ENCODE measurements at places on chromosomes 16 and 17.

DNA sequence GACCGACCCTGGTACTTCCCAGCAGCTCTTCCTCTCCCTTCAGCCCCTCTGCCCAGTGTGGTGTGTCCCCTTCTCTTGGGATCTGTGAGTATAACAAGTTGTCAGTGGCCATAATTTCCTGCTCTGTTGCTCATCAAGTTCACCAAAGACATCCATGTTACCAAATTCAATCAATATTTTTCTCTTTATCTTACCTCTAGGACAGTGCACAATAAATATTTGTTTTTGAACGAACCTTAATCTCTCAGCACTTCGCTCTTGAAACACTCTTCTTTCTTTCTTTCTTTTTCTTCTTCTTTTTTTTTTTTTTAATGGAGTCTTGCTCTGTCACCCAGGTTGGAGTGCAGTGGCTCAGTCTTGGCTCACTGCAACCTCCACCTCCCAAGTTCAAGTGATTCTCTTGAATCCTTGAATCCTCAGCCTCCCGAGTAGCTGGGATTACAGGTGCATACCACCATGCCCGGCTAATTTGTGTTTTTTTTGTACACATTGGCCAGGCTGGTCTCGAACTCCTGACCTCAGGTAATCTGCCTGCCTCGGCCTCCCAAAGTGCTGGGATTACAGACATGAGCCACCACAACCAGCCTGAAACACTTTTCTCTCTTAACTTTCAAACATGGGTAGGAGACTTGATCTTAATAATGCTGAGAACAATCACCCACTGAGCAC, 2.7 kb upstream of the UMOD start:
- no peak for DNase-seq

DNA sequence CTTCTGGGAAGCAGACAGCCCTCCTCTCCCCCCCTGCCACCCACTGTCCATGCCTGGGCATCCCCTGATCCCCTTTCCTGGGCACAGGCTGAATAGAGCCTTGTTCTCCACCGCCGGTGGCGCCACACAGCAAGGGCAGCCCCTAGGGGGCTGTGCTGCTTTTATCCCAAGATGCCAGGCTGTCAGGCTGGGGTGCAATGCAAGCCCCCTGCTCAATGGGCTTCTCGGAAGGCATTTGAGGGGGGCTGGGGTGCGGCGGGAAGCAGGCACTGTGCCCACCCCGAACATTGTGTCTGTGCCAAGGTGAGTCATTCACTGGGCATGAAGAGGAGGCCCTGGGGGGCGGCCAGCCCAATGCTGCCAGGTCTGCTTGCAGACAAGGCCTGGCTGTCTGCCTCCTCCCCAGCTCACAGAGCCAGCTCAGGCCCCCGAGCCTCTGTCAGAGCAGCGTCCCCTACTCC, 1.5 kb upstream of the GFAP start:
- no peak for DNase-seq

DNA sequence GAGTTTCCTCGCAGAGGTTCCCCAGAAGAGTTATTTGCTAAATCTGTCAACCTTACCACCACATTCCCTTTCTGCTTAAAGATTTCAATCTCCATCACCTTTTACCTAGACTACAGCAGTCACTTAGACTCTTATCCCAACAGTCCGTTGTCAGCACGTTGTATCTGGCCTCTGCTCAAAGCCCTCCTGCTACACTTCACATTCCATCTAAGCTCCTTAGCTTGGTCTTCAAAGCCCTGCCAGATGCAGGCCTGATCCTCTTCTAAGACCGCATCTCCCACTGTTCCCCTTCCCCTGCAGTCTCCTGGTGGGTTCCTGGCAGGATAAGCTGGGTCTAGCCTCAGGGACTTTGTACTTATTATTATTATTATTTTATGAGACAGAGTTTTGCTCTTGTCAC, 10.3 kb upstream of the SRCAP start:
- no peak for DNase-seq

- peak; percentile 61 for DNase-seq
These were observed 1.5 kb downstream of the COL1A1 start for GRCh38 chr17:50199803-50200456.

GRCh38 chr17:72135546-72136325, 14.9 kb downstream of the SOX9 start:
- no peak for DNase-seq

DNA sequence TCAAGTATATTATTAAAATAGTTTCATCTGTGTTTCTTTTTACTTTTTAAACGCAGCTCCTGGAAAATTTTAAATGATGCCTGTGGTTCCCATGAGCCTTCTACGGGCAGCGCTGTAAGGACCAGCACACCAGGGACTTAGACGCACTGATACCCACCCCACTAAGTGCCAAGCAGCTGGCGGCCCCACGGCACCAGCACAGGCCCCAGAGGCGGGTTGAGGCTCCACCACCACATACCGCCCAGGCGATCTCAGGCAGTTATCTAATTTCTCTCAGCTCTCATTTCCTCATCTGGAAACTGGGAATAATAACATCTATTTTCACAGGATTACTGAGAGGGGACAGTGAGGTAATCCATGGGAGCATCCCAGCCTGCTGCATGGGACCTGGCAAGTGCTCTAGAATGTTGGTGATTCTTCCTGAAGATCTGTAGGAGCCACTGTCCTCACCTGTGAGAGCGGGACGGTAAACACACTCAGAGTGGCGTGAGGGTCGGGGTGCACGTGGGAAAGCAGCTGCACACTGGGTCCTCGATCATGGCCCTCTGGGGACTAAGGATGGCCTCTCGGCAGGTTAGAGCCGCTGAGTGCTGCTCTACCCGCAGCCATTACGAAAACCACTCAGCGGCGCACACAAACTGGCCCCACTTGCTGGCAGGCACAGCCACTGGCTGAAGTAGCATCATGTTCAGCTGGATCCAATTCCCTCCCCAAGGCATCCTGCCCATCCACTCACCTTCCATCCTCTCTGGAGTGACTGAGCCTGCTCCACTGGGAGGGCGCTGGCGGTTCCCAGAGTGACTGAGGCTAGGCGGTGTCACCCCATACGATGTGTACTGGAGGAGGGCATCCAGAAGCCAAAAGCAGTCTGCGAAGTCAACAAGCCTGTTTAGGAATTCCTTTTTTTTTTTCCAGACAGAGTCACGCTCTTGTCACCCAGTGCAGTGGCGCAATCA, 17.6 kb upstream of the SLC38A8 start:
- DNase-seq = no peak

- DNase-seq = no peak
These were observed 107.1 kb upstream of the KCNJ16 start for GRCh38 chr17:69967910-69968411.

DNA sequence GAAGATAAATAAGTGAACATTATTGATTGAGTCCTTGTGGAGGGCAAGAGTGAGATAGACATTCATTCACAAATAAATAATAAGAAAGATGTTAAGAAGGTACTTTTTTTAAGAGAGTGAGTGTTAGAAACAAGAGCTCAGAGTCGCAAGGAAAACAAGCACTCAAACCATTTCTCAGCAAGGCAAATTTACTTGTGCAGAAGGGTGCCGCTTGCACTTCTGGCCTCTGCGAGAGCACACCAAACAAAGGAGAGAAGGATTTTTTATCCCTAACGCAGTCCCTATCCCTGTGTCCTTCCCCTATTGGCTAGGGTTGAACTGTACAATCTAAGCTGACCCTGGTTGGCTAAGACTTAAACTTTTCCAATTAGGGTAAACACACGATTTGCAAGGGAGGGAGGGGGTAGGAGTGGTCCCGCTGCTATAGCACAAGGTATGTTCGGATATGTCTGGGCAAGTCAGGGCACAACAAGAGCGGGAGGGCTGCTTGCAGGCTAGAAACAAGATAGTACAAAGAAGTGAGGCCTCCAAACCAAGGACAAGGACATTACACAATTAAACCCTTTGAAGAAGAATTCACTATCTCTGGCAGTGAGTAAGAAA, 156.2 kb downstream of the PPM1E start:
- DNase-seq = no peak

- no peak for DNase-seq
These were observed 164.3 kb upstream of the IRX5 start for GRCh38 chr16:54766355-54766754.

- DNase-seq = no peak
These were observed 115.2 kb downstream of the CLEC16A start for GRCh38 chr16:11059588-11059987.

DNA sequence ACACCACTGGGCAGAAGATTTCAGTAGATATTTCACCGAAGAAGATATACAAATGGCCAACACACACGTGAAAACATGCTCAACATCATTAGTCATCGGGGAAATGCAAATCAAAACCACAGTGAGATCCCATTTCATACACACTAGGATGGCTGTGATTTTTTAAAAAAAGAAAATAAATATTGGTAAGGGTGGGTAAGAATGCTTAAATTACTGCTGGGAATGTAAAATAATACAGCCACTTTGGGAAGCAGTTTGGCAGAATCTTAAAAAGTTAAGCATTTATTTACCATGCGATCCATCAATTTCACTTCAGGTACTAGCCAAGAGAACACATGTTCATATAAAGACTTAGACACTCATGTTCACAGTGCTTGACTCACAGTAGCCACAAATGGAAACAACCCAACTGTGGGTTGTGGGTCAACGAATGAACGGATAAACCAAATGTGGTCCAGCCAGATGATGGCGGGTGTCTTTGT, 6.5 kb upstream of the C16orf74 start:
- no peak for DNase-seq

DNA sequence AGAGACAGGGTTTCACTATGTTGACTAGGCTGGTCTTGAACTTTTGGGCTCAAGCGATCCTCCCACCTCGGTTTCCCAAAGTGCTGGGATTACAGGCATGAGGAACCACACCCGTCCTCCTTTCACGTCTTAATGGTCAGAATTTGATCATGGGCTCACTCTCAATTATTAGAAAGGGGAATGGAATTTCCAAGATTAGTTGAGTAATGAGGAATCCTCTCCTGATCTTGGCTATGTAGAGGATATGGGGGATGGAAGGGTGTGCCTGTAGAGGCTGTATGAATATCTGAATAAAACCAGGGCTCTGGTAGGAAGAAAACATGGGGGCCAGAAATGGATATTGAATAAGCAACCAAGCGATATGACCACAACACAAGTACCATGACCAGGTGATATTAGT, 25.9 kb upstream of the SMURF2 start:
- no peak for DNase-seq

DNA sequence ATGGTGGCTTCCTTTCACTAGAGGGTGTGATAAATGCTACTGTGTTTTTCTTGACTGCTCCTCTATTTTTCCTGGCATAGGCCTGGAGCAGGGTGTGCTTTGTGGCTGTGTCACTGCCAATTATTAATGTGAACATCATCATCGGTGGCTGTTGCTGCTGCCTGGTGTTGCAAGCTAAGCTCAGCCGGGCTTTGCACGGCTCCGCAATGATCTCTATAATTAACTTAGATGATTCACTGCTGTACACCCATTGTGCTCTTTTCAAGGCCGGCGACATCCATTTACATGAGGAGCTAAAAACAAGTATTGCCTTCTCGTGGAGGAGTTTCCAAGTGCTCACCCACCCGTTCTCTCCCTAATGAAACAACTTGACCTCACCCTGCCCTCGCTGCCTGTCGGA, 160.1 kb upstream of the IRX3 start:
- DNase-seq = no peak

DNA sequence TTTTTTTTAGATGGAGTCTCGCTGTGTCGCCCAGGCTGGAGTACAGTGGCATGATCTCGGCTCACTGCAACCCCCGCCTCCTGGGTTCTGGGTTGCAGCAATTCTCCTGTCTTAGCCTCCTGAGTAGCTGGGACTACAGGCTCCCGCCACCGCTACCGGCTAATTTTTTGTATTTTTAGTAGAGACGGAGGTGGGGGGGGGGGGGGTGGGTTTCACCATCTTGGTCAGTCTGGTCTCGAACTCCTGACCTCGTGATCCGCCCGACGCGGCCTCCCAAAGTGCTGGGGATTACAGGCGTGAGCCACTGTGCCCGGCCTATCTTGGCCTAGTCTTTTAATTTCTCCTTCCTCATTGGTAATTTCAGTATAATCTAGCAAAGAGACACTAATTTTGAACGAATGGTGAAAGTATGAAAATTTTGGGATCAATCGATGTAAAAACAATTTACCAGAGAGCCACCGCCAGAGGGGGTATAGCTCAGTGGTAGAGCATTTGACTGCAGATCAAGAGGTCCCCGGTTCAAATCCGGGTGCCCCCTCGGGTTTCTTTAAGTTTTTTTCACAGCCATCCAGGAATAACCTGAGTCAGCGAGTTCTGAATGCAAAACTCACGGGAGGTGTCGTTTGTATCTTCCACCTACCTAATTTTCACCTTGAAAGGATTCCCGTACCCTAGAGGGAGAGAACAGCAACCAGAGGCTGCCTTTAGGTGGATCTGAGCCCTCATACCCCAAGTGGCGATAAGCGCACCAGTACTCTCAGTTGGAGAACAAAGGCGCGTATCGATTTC, 2.5 kb upstream of the LASP1 start:
- peak; percentile 69 for DNase-seq

- peak; percentile 86 for DNase-seq
These were observed 114.5 kb upstream of the CHMP6 start for GRCh38 chr17:80876950-80877728.

GRCh38 chr16:5895137-5895536, 797.5 kb upstream of the EEF2KMT start:
- DNase-seq = no peak

DNA sequence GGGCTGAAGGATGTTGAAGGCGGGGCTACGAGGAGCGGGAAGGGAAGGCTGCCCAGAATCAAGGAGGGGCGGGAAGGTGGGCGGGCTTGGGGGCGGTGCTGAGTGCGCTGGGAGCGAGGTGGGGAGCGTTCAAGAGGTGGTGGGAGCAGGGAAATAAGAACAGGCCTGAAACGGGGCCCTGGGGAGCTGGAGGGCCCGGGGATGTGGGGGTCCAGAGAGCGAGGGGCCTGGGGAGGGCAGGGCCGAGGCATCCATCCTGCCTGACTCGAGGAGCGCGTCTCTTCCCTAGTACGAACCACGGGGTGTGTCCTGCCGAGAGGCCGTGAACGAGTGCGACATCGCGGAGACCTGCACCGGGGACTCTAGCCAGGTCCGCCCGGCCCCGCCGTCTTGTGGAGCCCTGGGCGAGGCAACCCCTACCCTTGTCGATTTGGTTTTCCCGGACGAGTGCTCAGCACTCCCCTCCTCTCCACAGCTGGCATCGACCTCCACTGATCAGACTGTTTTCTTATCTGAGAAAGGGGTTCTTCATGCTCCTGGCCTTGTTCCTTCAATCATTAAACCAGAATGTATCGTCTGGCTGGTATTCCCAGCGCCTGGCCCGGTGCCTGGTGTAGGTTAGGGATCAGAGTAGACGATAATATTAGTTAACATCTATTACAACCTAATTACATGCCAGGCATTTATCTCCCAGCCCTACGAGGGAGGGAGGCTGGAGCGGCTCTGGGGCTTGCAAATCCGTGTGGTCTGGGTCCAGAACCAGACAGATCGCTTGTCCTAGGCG, 17.2 kb downstream of the ADAM11 start:
- DNase-seq = no peak

DNA sequence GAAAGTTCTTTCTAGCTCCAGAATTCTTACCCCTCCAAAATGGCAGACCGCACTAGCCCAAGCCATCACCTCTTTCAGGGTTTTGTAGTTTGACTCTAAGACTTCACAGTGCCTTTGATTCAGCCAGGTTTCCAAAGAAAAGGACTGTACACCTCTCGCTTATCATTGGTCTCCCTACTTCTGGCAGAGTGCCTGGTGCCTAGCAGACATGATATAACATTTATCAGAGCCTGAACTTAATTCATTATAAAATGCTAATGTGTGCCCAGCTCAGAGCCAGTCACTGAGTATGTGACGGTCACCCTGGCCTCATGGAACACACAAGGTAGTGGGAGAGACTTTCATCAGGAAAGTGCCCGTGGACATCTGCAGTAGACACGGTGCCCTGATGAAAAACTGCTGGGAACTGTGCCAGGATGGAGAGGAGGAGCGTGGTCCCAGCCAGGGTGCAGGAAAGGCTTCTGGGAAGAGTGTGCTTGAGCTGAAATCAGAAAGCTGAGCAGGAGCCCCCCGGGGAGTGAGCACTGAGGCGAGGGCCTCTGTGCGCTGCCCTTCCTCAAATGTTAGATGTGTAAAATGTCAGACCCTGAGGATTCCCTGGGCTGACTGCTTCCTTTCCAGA, 34.3 kb upstream of the LGALS9 start:
- no peak for DNase-seq
